ENCODE measurements at places on chromosomes 12 and 14.

DNA sequence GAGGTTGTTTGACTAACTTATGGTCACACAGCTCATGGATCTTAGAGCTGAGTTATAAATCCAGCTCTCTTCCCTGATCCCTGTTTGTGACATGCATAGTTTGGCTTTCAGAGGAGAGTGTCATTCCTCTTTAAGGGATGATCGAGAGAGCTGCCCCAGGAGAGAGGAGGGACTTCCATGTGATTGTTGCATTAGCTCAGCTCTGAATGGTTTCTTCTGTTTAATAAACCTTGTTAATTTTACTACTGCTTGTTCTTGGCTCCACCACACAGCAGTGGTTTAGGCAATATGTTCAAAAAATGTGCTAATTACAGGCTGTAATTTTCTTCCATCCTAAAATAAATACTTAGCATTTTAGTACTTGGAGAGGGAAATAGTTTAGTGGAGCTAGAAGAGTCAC lies 152.5 kb downstream of the C12orf75 start:
- no peak for DNase-seq

DNA sequence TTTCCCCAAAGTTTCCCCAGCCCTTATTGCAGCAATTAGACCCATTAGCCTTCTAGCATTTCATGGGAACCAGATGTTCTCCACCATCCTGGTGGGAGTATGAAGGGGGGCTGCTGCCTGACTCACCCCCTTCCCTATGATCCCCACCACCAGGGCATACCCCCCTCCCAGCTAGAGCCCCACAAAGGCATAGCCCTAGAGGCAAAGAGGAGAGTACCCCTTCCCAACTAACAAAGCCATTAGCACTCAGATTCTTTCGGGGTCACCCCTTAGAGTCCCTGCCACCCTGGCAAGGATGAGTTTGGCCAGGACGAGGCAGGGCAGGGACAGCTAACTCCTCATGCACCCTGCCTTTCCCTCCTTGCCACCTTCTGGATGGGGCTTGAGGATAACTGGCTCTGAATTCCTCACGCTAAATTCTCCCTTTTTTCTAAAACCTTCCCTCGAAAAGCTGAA lies 9.2 kb downstream of the RARG start:
- no peak for DNase-seq

- no peak for DNase-seq
Observed at GRCh38 chr14:36012621-36013020, 163.9 kb downstream of the PTCSC3 start.

GRCh38 chr14:67941456-67942018 lies 122.0 kb downstream of the RAD51B start:
- DNase-seq: no peak

DNA sequence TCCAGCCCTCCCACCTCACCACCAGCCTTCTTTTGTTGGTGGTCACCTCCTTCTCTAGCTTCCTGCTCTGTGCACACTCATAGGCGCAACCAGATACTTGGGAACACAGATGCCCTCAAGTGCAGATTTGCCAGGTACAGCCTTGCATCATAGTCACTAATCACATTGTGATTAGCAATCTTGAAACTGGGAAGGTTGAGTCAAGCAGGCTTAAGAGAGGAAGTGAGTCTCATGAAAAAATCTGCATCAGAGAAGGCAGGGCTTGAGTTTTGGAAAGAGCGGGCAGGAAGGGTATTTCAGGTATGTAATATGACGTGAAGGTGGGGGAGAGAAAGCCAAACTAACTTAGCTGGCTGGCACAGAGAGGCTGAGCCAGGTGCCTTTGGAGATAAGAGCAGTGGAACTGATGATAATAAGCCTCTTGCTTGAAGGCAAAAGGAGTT lies 2.7 kb upstream of the RABGGTA start:
- DNase-seq: no peak

- DNase-seq: no peak
Observed at GRCh38 chr14:77000340-77001270, 27.9 kb downstream of the IRF2BPL start.
